ENCODE measurements at places on chromosomes 4 and X.

DNA sequence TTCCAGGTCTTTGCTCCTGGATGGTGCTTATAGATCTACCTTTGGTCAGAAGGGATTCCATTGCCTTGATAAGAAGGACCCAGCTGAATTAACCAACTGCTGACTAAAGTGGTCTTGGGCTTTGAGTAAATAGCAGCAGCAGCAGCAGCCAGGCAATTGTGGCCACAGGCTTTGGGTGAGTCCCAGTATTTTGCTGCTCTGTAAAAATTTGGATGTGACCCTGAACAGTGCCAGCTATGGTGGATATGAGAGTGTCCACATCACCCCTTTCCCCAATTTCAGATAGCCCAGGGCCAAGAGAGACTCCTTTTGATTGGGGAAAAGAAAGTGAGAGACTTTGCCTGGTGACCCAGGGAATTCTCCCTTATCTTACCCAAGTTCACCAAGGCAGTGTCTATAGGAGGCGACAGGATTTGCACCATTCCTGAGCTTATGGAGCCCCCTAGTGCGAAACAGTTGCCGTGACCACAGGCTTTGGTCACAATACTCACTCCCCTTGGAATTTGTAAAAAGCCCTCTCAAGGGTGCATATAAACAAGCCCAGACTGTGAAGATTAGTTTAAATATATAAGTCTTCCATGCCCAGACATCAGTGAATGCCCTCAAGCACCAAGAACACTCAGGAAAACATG, 518.0 kb downstream of the TMA16 start:
- no peak for DNase-seq

DNA sequence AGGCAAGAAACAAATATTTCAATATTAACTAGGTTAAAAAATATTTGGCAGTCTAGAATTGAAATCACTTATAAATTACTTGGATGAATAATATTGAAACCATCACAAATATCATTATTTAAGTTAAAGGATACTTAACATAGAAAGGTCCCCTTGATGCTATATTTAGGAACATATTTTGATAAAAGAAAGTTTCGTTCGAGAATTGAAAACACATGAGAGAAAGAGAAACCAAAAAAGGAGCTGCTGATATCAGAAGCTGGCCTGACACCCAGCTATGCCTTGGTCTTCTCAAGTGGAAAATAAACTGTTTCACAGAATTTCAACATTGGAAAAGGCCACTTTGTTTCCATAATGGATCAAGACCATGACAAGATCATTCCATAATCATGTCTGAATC, 762.4 kb downstream of the DMD start:
- DNase-seq = no peak

DNA sequence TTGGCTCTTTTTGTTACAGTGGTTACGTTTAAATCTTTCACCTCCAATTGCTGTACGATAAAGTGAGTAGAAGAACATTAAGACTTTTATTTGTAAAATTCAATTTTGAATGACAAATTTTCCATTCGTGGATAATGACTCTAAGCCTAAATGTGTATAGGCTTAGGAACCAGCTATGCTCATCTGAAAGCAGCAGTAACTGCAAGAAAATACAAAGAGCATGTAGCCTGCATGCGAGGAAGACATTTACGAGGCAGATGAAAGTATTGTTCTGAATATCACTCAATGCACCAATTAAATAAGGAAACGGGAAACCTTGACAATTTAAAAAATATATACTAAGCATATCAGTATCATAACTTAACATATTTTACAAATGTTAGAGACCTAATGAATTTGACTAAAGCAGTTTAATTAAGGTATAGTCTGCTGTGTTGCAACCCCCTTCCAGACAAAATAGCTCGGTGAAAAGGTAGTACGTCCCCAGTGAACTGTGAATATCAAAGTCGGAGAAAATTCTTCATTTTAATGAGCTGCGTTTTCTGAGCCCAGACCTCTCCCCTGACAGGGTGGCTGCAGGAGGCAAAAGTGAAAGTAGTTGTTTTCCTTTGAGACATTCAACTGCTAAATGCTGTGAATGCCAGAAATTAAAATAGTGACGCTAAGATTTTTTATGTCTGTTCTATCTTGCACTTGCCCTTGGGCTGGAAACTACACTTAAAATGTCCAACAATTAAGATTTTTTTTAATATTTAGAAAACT, 1236.5 kb upstream of the TENM3 start:
- DNase-seq = no peak

DNA sequence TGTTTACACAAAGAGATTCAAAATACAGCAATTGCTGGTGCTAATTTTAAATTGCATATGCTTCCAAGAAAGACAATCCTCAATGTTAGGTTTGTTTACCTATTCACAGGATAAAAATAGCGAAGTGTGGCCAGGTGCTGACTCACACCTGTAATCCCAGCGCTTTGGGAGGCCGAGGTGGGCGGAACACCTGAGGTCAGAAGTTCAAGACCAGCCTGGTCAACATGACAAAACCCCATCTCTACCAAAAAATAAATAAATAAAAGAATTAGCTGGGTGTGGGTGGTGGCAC, 77.7 kb downstream of the OPHN1 start:
- DNase-seq = no peak

DNA sequence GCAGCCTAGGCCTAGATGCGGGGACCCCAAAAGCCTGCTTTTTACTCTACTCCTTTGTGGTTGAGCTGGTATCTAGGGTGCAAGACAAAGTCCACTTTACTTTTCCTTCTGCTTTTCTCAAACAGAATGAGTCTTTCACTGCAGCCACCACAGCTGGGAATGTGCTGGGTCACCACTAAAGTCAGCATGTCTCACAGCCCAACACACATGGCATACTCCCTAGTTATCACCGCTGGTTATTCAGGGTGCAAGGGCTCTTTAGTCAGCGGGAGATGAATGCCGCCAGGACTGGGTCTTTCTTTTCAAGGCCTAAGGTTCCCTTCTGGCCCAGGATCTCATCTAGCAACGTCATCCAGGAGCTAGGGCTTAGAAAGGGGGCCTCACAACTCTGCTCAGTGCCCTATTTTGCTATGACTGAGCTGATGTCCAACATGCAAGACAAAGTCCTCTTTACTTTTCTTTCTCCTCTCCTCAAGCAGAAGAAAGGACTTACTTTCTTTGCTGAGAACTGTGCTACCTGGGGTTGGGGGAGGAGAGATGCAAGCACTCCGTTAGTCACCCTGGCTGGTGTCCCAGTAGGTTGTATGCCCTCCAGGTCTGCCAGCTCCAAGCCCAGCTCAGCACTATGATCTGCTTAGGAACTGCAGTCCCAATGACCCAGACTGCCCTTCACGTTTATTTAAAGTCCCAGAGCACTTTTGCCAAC, 22.9 kb upstream of the STPG2 start:
- no peak for DNase-seq

DNA sequence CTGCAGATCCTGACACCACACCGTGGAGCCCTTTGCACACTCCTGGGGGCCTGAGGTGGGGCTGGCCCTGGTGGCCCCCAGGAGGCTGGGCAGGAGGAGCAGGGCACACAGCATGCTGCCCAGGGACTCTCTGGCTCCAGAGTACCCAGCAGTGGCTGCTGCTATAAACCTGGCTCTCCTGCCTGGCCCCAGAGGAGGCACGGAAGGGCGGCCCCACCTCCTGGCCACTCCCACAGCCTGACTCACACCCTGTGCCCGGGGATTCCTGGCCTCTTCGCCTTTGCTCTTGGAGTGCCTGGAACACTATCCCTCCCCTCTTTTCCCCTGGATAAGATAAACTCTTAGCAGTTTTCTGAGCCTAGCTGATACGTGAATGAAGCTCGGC, at the start of gene PSAPL1:
PSAPL1 (minus strand) TSS at position 165 of the 385 bp plus-strand sequence; CDS start at position 114, 51 bp downstream.
- DNase-seq = no peak

DNA sequence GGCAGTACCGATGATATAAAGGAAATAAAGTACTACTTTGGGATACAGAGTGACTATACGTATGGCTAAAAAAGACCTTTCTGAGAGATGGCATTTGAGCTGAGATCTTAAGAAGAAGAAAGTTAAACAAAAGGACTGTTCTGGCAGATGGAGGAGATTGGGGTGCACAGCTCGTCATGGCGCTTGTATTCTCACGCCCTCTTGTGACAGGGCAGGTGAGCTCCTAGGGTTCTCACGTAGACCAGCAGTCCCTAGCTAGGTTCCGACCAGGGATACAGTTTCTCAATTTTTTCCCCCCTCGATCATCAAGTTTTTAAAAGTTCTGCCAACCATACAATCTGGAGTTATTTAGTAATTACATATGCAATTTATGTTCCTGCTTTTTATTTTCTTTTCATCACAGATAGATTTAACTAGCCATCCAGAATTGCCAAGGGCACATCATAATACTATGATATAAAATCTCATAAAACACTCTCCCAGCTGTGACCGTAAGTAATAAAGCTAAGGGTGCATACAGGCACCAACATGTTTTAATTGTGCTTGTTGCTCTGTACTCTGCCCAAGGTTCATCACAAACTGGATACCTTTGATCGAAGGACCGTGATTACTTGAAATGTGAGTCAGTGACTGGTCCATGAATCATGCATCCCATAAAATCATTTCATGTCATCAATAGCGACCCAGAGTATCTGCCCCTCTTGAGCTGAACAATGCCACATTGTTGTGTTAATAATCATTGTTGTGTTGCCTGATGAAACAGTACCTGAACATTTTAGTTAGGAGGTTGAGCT, 69.4 kb upstream of the ZNF518B start:
- DNase-seq = no peak

- DNase-seq = no peak
These were observed 53.0 kb downstream of the MAPK10 start for GRCh38 chr4:86306816-86307215.

GRCh38 chr4:122603156-122603574, 17.7 kb downstream of the IL21 start:
- no peak for DNase-seq

- no peak for DNase-seq
These were observed 1448.9 kb upstream of the TENM3 start for GRCh38 chr4:180794333-180794732.

- DNase-seq = no peak
These were observed 189.1 kb upstream of the ADGRL3 start for GRCh38 chr4:61011051-61011450.

GRCh38 chrX:12309744-12310076, 171.4 kb downstream of the FRMPD4 start:
- DNase-seq = no peak

DNA sequence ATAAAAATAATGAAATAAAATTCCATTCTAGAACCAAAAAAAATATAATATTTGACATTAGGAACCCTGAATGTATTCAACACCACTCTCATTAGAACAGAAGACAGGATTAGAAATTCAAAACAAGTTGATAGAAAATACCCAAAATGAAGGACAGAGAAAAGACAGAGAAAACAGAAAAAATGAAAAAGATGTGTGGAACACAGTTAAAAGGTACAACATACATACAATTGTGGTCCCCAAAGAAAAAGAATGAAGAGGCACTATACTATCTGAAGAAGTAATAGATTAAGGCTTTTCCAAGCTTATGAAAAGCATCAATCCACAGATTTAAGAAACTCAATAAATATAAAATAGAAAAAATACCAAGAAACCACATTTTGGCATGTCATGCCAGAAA, 16.4 kb downstream of the ANKRD50 start:
- DNase-seq = no peak

DNA sequence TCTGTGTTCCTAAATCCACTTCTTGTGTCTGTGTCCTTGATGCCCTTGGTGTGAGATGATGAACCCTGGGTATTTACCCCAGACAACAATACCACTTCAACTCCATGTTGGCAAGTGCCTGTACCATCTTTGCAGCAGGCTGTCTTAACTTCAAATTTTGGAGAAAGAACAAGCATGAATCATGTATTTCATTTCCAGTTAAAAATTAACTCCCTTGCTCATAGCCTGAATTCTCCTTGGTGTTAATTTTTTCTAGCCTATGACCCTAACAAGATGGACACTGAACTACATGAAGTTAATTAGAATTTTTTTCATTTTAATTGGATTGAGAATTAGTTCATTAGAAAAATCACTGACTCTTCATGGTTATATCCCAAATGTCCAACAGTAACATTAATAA, 267.8 kb upstream of the INTU start:
- no peak for DNase-seq

- DNase-seq = peak; percentile 14
These were observed 1.3 kb downstream of the CAMK2D start for GRCh38 chr4:113760094-113760794.

GRCh38 chr4:42671431-42672194, 14.7 kb upstream of the ATP8A1 start:
- no peak for DNase-seq

GRCh38 chrX:136112286-136112685, 35.0 kb upstream of the FHL1 start:
- DNase-seq = no peak
